ENCODE measurements at places on chromosomes 6 and 20.

- DNase-seq = no peak
These were observed 14.9 kb upstream of the MATN4 start for GRCh38 chr20:45322952-45323383.

DNA sequence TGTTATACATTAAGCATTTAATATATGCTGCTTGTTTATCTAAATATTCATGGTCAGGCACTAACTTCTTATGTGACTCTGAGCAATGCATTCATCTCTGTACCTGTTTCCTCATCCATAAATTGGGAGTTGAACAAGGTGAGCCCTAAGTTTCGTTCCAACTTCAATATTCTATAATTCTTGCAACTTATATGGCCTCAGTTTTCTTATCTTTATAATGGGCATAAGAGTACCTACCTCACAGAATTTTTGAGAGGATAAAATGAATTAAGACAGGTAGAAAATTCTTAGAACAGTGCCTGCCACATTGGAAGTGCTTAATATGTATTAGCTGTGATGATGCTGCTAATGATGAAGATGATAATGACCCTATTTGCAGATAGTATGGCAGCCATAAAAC, 11.8 kb upstream of the HIVEP2 start:
- no peak for DNase-seq

DNA sequence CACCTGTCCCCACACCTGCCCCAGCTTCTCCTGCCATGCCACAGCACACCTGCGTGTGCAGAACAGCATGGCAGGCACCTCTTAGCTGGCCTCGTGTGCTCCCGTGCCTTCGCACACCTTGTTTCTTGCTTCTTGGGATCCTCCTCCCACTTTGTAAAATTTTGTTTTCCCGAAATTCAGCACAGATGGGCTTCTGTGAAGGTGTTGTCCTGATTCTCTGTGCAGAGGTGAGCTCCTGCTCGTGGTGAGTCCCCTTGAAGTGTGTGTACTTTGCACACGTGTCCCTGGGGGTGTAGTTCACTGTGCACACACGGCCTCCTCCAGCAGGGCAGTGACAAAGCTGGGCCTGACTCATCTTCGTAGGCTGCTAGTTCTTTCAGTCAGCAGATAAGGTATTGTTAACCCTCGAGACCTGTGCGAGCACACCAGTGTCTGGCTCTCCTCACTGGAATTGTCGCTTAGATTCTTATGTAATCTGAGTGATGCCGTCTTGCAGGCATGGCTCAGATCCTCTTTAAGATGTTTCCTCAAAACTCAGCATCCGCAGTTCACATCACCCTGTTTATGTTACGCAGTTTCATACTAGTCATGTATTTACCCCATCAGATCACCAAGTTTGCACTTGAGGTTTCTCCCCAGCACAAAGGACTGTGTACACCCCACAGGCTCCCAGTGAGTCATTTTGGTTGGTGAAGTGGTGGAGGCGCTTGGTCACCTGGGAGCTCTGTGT, 77.7 kb downstream of the CDYL start:
- DNase-seq = no peak

GRCh38 chr6:29976588-29977424, 34.5 kb downstream of the HLA-A start:
- DNase-seq = peak; percentile 35

GRCh38 chr6:12111363-12111670, 99.2 kb downstream of the HIVEP1 start:
- DNase-seq = no peak

- DNase-seq = no peak
These were observed 50.6 kb downstream of the RCAN2 start for GRCh38 chr6:46440641-46441040.

- DNase-seq = no peak
These were observed 24.9 kb upstream of the NOL4L start for GRCh38 chr20:32609993-32610392.

DNA sequence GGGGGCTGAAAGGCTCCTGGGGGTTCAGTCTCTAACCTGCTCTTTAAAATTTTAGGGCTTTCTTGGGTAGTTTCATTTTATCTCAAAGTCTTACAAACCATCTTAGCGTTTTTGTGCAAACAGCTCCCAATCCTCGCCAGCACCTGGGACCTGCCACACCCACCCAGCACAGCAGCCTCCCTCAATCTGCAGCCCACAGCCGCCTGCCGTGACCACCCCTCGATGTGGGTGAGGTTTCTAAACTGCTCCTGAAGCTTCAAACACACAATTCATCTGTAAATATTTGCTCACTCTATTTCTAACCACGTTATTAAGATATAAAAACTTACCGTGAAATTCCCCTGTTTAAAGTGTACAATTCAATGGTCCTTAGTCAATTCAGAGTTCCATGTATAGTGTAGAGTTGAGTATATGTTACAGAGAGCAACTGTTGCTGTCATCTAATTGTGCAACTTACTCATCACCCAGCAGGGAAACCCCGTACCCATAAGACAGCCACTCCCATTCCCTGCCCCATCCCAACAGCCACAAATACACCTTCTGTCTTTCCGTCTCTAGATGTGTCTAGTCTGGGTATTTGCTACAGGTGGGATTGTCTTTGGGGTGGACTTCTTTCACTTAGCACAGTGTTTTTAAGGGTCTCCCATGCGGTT, 381.0 kb downstream of the TAF4 start:
- no peak for DNase-seq

- no peak for DNase-seq
These were observed 38.0 kb upstream of the NR2E1 start for GRCh38 chr6:108127826-108128225.

- no peak for DNase-seq
These were observed 15.7 kb upstream of the NHSL1 start for GRCh38 chr6:138514860-138515540.

DNA sequence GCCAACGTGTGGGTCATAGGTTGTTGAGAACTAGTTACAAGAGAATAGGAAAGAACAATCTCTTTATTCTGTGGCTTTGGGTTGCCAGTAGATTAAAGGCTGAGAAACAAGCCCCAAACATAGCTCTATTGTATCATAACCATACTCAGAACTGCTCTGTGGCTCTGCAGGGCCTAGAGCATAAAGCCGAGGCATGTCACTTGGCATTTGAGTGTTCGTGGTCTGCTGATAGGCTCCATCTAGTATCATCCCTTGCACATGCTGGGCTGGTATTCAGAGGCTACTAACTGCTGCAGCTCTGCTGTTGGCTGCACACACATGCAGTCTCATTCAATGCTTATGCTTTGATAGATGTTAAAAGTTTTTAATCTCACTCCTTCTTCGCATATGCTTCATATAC, 157.9 kb downstream of the OGFRL1 start:
- no peak for DNase-seq

GRCh38 chr6:52894285-52894684, 15.2 kb downstream of the GSTA3 start:
- no peak for DNase-seq

- no peak for DNase-seq
These were observed 12.5 kb upstream of the ZDHHC14 start for GRCh38 chr6:157368359-157369049.

DNA sequence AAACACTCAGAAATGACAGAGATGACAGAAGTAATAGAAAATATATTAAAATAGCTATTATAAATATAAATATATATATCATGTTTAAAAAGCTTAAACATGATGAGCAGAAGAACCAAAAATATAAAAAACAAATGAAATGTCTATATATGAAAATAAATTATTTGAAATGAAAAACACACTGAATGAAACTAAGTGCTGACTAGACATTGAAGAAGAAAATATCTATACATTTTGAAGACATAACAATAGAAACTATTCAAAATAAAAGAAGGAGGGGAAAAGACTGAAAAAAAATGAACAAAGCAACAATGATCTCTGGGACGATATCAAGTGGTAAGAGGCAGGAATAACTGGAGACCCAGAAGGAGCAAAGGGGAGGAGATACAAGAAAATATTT, 76.8 kb downstream of the RNASET2 start:
- DNase-seq = no peak

DNA sequence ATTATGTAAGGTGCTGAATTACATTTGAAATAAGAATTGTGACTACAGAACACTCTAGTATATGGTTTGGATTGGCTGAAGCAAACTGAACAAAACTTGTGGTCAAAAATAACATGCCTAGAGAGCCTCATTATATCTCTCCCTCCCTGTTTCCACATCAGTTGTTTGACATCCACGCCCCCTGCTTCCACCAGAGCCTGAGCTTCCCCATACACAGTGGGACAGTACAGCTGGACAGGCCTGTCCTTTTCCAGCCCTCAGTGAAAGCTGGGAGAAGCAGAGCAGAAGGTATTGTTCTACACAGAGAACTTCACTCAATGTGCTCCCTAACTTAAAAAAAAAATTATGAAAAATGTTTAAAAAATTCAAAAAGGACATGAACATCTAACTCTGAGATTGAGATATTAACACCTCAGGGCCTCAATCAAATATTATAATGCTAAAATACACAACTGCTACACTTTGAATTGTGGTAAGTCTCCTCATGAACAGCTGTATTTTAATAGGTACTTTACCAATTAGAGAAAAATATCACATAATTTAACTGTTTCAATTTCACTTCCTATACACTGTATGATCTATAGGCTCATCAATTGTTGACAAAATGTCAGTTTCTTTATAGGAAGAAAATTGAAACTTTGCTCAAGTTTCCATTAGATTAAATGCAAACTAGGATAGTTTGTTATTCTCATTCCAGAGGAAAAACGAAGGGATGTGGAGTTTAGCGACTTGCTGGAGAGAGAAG, 44.9 kb upstream of the SCML4 start:
- DNase-seq = no peak

- no peak for DNase-seq
These were observed 18.3 kb downstream of the HMGN4 start for GRCh38 chr6:26556263-26557070.
